ENCODE measurements at places on chromosomes 3 and 15. TPM values are rescaled to one million over a fixed set of nuclear protein-coding genes. Genes with fewer than 3 reads are reported as not detected.

- DNase-seq = peak; percentile 52
Observed at GRCh38 chr3:53733446-53733845, 112.8 kb downstream of the CHDH start.

DNA sequence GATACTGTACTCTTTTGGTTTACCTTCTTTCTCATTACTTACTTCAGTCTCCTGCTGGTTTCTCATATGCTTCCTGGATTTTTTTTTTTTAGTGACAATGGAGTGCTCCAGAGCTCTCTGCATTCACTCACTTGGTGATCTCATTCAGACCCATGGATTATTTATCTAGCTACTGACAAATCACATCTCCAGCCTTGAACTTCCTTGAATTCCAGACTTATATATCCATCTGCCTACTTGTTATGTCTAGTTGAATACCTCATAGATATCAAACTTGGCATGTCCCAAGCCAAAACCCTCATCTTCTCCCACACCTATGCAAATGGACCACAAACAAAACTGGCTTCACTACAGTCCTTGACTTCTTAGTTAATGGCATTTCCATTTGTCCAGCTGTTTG, 234.7 kb upstream of the ZPLD1 start:
- peak; percentile 40 for DNase-seq

- no peak for DNase-seq
Observed at GRCh38 chr3:183038757-183039156, 58.4 kb upstream of the DCUN1D1 start.

DNA sequence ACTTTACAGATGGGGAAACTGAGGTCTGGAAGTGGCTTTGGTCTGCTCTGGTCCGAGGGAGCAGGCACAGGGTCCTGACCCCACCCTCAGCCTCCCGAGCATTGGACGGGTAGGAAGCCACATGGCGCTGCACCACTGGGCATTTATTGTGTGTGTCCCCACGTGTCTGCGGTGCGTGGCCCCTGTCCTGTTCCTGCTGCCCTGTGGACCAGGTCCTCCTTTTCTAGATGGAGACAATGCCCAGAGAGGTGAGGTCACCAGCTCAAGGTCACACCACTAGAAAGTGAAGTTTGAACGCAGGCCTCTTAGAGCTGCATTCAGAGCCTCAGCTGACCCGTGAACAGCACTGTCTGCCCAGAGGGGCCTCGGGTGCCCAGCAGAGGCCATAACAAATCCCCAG, 26.8 kb downstream of the DUSP7 start:
- no peak for DNase-seq

- no peak for DNase-seq
Observed at GRCh38 chr3:161275919-161276318, 54.8 kb downstream of the NMD3 start.

The HHLA2 gene
- not detected for total RNA-seq

The TMCO5A gene
- 0.49 TPM for total RNA-seq

DNA sequence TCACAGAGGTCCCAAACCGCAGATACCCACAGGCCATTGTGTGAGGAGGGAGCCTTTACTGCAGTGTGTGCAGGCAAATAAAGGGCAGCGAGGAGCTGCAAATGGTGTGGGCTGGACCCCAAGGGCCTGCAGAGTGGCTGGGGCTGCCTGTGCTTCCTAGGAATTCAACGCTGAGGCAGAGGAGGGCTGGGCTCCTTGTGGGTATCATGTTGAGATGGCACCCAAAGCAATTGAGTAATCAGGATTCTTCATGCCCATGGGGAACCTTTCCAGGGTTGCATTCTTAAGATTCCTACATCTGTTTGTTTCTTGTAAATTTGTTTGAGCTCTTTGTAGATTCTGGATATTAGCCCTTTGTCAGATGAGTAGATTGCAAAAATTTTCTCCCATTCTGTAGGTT, 85.4 kb upstream of the LIPC start:
- peak; percentile 59 for DNase-seq

The GHRL gene
- total RNA-seq = not detected

DNA sequence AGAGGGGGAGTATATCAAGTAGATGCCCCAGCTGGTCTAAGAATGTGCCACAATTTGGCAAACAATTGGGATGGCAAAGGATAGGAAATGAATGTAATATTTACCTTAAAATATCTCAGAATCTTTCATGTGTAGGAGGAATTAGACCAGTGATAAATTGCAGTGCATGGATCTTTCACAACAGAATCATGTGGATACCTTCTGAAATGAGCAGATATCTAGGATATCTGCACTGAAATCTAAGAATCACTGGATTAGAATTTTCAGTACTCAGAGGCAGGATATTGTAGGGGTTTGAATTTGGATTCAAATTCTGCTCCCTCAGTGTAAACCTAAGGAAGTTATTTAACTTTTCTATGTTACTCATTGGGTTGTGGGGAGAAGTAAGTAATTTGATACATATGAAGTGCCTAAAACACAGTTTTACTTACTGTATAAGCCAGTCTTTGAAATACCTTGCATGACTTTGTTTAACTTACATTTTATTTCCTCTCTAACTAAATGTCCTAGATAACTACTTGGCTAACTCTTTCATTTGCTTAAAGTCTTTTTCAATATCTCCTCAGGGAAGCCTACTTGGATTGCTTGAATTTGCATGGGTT, 8.8 kb downstream of the IL1RAP start:
- DNase-seq = no peak

- no peak for DNase-seq
Observed at GRCh38 chr15:33639456-33639855, 328.7 kb downstream of the RYR3 start.

All from fibroblast of the aortic adventitia (primary cell).